ENCODE measurements at places on chromosomes 2 and 18.

- DNase-seq: no peak
Measured at GRCh38 chr2:20349513-20349921, 1.1 kb downstream of the PUM2 start.

- no peak for DNase-seq
Measured at GRCh38 chr18:3147935-3148554, 71.7 kb downstream of the MYOM1 start.

DNA sequence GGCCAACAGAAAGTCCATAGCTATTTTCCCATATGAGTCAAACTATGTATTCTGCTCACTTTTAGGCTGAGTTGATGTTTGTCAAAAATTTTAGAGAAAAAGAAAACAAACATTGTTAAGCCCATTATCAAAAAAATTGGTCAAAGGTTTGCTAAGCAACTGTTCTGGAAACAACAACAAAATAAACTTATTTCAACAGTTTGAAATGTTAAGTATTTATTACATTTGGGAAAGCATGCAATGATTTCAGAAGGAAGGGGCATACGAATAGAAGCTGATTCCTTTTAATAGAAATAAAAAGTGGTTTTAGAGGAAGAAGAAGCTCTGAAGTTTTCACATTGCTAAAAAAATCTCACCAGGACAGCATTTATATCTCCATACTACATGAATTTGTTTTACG is 1837.5 kb upstream of the CELF4 start:
- DNase-seq: no peak

GRCh38 chr2:161994761-161995520 is 79.1 kb downstream of the DPP4 start:
- DNase-seq: no peak

- DNase-seq: no peak
Measured at GRCh38 chr2:241867776-241868420, 1.6 kb upstream of the RTP5 start.

DNA sequence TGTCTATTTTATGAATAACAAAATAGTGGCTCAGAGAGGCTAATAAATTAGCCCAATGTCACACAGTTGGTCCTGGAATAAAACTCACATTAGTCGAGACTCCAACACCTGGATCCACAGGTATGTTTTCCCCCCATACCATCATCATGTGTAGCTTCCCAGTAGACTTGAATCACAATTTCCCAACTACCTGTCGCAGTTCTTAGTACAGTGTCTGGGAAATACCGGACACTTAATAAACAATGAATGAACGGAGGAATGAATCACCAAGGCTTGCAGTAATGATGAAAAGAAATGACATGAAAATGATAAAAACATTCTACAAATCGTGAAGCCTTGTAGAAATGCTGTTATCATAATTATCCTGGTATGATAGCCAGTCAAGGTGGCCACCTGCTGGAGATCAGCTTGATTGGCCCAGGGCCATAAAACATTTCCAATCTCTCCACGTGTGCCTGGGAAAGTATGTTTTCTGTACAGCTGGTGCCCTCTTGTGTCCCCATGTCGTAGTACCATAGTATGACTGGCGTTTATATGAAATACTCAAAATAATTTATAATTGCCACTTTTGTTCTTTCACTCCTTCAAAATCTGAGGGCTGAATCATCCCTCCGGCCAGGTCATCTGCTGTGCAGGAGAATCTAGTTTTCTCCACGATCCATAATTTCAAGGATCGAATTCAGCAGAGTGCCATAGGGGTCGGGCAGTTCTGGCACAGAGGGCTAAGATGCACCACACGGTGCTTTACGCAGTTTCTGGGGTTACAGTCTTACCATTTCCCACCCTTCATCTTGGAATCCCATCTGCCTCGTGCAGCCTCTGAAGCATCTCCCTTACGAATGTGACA is 95.4 kb downstream of the LAMA1 start:
- no peak for DNase-seq

DNA sequence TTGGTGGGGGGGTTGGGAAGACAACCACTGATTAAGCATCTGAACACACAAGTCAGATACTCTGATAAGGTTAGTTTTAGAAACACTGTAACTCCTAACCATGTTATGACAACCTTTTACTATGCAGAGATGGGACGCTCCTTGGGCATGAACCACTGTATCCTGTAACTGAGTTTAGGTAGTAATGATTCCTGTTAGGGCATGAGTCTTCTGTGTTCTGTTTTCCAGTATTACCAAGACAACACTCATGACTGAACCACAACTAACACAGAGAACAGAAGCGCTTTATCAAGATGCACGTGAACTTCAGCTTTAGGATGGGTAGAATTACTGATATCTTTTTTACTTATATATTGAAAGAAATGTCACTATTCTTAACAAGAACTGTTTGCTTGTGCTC is 14.1 kb upstream of the CREB1 start:
- no peak for DNase-seq

- no peak for DNase-seq
Measured at GRCh38 chr2:121073320-121074210, 211.4 kb downstream of the TFCP2L1 start.

- no peak for DNase-seq
Measured at GRCh38 chr2:205932861-205933260, 153.1 kb downstream of the INO80D start.

DNA sequence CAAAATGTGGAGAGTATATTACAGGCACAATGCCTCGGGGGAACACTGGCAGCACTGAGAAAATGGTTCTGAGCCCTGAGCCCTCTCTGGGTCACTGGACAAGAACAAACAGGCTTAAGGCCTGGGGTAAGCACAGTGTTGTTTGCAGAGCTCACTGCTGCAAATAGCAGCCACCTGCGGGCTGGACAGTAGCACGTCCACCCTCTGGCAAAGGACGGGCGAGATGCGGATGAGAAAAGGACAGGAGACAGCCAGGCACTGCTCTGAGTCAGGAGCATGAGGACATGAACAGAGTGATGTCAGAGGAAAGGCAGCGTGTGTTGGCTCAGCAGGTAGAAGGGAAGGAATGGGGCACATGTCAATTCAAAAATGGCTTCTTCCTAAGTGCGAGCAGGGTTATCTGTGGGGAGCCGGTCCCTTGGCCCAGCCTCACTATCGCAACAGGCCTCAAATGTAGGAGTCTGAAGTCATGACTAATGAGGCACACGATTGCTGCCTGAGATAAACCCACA is 25.9 kb upstream of the NEB start:
- DNase-seq: no peak

DNA sequence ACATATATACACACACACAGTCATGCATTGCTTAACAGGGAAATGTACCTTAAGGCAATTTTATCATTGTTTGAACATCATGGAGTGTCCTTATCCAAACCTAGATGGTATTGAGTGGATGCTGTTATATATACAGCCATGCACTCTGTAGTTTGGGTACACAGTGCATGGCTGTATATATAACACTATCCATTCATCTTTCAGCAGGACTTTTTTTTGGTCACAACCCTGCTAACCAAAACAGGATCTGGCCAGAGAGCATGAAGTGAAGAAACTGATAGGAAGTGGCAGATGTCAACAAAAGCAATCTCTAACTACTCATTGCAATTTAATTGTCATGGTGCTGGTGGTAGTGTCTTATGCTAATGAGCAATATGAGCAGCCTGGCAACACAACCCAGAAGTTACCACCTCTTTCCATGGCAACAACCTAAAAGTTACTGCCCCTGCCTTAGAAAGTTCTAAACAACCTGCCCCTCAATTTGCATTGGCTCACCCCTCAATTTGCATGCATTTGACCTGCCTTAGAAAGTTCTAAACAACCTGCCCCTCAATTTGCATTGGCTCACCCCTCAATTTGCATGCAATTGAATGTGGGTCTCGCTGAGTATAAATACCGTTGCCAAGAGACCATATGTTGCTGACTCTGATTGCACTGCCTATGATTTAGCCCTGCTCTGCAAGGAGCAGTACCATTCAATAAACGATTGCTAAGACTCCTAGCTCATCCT is 434.9 kb downstream of the DSEL start:
- no peak for DNase-seq

DNA sequence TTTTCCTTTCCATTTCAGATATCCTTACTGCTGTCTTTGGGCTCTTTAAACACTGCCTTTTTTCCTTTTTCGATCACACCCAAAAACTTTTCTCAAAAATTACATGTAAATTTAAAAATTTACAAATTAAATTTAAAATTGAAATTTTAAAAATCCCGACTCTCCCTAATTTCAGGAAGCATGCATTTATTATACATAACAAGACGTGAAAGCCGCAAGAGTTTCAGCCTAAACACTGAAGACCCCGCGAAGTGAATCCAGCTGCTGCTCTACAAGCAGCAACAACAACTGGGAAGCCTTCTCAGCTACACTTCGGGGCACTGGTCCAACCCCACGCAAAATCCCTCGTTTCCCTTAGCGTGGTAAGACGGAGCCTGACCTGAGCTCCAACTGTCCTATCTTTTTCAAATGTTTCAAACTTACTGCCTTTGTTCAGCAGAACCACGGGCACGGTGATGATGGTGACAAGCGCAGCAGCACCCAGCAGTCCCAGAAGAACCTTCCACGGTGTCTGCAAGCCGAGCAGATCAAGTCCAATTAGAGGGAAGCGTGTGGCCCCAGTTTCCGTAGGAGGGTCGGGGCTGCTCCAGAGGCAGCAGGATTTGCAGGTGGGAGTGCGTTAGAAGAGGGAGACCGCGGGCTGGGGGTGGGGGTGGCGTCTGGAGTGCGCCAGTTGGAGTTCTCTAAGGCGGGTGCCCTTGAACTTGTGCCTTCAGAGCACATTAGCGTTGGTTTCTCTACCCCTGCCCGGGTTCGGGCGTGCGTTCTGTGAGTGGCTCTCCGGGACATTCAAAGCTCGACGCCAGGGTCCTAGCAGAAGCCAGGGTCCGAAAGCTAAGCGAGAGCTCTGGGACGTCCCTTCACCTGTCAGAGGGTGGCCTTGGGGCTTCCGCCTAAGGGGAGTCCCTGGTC is 783 bp downstream of the DPP4 start:
- DNase-seq: peak; percentile 7

- DNase-seq: no peak
Measured at GRCh38 chr2:160221391-160222276, 21.6 kb upstream of the ITGB6 start.

GRCh38 chr2:196589419-196589818 is 50.1 kb upstream of the CCDC150 start:
- no peak for DNase-seq

DNA sequence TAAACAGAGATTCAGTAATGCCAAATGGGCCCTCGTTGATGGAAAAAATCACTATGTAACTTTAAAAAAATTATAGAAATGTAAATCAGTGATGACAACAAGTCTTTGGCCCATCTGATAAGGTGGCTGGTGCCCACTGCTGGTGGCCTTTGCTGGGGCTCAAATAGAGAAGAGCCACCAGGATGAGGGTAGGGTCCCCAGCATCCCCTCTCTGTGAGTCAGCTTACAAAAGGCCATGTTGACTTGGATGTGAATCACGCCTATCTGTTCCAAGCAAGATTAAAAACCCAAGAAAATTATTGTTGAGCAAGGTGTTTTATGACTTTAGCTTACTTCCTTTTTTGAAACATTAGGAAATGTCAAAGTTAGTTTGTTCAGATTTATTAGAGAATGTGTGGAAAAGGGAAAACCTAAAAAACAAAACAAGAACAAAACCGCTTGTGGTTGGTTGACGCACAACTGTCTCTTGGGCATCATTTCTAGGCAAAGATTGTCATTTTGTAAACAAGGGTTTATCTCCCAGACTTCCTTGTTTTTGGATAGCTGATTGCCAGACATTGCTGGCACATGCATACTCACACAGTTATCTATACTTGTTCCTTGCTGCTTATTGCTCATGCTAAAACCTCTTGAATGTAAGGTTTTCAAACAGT is 53.7 kb upstream of the ZNF396 start:
- no peak for DNase-seq

- no peak for DNase-seq
Measured at GRCh38 chr2:6947929-6948676, 30.9 kb downstream of the RNF144A start.

GRCh38 chr2:121207494-121207893 is 77.5 kb downstream of the TFCP2L1 start:
- no peak for DNase-seq

DNA sequence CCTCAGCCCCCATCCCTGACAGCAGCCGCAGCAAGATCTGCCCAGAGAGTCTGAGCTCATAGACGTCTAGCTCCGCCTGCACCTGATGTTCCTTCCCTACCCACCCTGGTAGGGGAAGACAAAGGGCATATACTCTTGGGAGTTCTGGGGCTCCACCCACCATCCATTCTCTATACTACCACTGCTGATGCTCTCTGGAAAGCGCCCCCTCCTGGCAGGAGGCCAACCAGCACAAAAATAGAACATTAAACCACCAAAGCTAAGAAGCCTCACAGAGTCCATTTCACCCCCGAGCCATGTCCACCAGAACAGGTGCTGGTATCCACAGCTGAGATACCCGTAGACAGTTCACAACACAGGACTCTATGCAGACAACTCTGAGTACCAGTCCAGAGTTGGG is 662.6 kb upstream of the FAM98A start:
- no peak for DNase-seq

DNA sequence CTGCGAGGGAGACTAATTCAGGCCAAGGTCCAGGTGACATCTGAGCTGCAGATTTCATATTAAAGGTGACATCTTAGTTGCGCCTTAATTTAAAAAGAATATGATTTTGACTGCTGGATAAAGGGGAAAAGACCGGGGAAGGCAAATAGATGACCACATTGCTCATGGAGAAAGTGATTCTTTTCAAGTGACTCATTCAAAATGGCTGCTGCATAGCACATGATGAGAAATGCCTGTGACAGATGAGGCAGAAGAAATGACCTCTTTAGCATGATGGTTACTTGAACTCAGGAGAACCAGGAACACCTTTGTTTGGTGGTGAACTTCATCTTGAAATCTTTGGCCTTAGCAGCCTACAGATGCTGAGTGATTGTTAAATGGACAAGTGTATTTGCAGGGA is 385.8 kb upstream of the TRIB2 start:
- no peak for DNase-seq

DNA sequence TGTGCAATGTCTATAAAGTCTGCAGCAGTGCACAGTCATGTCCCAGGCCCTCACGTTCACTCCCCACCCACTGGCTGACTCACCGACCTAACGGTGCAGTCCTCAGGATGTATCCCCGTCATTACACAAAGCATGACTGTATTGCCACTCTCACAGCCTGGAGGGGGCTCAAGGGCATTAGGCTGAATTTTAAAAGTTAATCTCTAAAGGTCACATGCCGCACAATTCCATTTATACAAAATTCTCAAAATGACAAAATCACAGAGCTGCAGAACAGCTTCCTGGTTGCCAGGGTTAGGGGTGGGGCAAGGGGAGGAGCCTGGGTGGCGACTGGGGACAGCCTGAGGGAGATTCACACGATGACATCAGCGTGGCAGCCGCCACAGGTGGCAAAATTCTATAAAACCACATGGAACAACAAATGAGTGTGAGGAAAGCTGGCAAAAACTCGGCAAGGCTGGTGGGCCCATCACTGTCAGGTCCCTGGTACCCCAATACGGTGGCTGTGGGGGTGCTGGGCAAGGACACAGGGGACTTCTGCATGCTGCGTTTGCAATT is 97.6 kb downstream of the NDUFA10 start:
- DNase-seq: peak; percentile 43

- no peak for DNase-seq
Measured at GRCh38 chr18:9215221-9215933, 78.8 kb downstream of the ANKRD12 start.

- DNase-seq: no peak
Measured at GRCh38 chr2:45729753-45730512, 78.5 kb downstream of the PRKCE start.

All from stimulated activated CD4-positive, alpha-beta T cell treated with anti-CD3 and anti-CD28 coated beads, Interleukin-12 subunit alpha, Interleukin-12 subunit beta, amount 100 ng/mL, for 24 hours (primary cell).